ENCODE measurements at places on chromosomes 5 and 9.
A peak's percentile ranks its signal among the peaks of the same experiment; 100 is the strongest.

- peak; percentile 56 for DNase-seq
Measured at GRCh38 chr5:77356740-77357139, 135.4 kb downstream of the WDR41 start.

GRCh38 chr9:135014311-135015010 lies 73.0 kb upstream of the OLFM1 start:
- no peak for DNase-seq

DNA sequence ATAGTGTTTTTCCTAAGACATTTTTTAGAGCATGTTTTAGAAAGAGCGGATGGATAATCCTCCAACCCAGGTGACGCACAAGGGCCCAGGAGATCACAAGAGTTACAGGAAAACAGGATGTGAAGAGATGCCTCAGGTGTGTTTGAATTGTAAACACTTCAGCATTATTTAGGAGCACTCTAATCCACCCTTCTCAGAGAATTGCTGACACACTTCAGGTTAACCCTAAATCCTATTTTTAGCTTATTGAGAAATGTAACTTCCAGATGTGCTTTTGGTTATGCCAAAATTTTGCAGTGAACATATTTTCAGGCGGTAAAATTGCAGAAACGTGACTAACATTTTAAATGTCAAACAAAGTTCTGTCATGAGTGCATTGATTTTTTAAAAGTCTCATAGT lies 755.4 kb upstream of the CTNND2 start:
- DNase-seq, result no peak

DNA sequence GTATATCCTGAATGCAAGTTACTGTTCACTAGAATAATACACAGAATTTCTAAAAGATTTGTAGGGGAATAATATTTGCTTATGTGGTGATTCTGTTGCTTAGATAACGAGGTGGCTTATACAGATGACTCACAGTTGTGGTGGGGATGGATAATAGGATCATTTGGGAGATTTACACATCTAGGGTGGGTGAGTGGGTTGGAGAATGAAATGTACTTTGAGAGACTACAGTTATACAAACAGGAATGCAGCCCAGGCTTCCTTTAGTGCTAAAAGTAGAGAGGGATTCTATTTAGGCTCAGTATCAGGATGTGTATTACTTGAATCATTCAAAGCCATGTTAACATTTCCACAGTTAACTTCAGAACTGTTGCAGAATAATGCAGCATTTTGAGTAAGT lies 1.8 kb downstream of the CTXN3 start:
- no peak for DNase-seq

- DNase-seq, result peak; percentile 17
Measured at GRCh38 chr9:19517202-19517942, 108.6 kb downstream of the ACER2 start.
